Uterus (tissue), 4 donors: ENCODE measurements at places on chromosomes 7 and 10. TPM values are rescaled to one million over a fixed set of nuclear protein-coding genes. Genes with fewer than 3 reads are reported as not detected.

The AFAP1L2 gene
- total RNA-seq = 28.4 TPM

The FANK1 gene
- 6.7 TPM for total RNA-seq

The UNC5B gene
- total RNA-seq = 12.0 TPM

The MOGAT3 gene
- not detected for total RNA-seq

The CPA2 gene
- 1.2 TPM for total RNA-seq

The FRMPD2 gene
- total RNA-seq = 2.5 TPM

The ACTR3C gene
- total RNA-seq = 2.6 TPM

DNA sequence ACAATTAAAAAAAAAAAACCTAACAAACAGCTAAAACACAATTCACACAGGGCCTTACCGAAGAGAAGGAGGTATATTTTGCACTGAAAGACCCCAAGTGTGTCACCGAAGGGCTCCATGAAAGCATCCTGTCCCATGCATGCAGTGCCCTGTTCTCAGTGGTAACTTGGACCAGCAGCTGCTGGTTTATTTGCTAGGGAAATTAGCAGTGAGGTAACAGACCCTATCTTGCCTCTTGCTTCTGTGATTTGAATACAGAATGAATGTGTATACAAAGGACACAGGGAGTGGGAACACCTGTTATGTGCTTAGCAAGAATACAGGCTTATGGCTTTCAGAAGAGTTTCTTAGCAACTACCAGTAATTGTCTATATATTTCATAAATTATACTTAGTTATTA lies at the start of gene HEPACAM2:
HEPACAM2 (minus strand) TSS at position 160 of the 400 bp plus-strand sequence.
- H3K27me3 ChIP-seq = no peaks in the 10 kb centered on the region
- H3K36me3 ChIP-seq = no peaks in the 10 kb centered on the region
- no peaks in the 10 kb centered on the region for H3K4me1 ChIP-seq
- no peak within 1 kb of the TSS for H3K4me3 ChIP-seq
- no peak for DNase-seq

DNA sequence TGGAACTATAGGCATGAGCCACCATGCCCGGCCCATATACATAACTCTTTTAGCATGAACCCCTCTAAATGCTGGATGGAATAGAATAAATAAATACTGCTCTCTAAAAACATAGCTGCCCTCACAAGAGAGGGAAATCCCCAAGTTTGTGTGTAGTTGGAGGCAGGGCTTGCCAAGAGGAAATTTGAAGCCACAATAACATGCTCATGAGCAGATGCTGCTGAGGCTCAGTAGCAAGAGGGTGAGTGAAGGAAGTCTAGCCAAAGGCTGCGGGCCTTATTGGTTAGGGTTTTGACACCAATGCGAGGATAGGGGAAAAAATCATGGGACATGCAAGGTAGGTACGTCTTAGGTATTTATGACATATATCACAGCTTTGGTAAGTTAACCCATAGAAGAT lies 17.3 kb downstream of the TPK1 start:
- H3K4me3 ChIP-seq = no peak overlapping the region
- H3K27me3 ChIP-seq = no peaks in the 10 kb centered on the region
- no peak for DNase-seq
- H3K4me1 ChIP-seq = no peaks in the 10 kb centered on the region

DNA sequence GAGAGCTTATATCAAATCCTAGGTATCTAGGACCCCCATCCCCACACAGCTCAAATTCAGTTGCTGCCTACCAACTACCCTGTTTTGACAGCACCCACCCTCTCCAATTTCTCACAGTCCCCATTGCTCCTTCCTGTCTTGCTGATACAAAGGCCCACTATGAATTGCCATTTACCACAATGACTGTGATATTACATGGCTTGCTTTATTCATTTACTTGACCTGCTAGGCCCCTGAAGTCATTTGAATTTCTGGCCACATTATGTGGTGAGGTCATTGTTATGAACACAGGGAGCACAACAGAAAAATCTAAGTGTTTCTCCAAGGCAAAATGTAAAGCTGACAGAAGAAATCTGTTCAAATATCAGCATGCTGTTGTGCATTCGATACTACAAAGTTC lies 101.4 kb downstream of the PPP1R17 start:
- H3K36me3 ChIP-seq = no peaks in the 10 kb centered on the region
- no peak overlapping the region for H3K27ac ChIP-seq
- DNase-seq = no peak
- no peaks in the 10 kb centered on the region for H3K4me1 ChIP-seq

GRCh38 chr10:73552819-73553715 lies 38.1 kb downstream of the USP54 start:
- H3K4me3 ChIP-seq = no peak overlapping the region
- H3K27ac ChIP-seq = no peak overlapping the region
- H3K36me3 ChIP-seq = no peaks in the 10 kb centered on the region
- DNase-seq = no peak
- H3K27me3 ChIP-seq = no peaks in the 10 kb centered on the region

DNA sequence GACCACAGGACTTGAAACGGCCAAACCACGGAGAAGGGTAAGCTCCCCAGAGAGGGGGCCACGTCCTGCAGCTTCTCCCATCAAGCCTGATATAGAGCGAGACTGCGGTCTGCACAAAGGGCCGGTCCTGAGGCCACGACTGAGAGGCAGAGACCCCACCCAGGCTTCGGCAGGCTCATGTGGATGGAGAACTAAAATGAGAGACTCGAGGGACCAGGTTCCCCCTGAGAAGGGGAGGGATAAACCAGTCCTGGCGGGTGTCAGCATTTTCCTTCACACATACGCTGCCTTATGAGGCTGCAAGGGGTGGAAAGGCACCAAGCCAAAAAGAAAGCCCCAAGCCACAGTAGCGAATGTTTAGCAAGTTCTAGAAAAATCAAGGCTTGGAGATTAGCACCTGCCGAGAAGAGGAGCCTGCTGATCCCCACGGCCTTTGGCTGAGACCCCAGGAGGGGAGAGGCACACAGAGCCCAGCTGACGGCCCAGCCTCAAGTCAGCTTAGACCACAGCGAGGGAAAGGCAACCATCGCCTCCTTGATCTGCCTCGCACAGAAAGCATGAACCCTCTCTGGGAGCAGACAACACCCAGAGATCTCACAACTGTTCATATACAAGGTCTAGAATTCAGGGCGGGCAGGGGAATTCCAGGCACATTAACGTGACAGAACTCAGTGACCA lies 92.6 kb upstream of the RNF32 start:
- H3K36me3 ChIP-seq = no peaks in the 10 kb centered on the region
- H3K27ac ChIP-seq = no peak overlapping the region
- no peak overlapping the region for H3K4me3 ChIP-seq

- H3K27me3 ChIP-seq = no peaks in the 10 kb centered on the region
- H3K4me3 ChIP-seq = no peak overlapping the region
- H3K36me3 ChIP-seq = no peaks in the 10 kb centered on the region
- no peak for DNase-seq
- H3K27ac ChIP-seq = no peak overlapping the region
Measured at GRCh38 chr7:120441850-120442249, 168.9 kb downstream of the KCND2 start.

GRCh38 chr10:79595510-79595909 lies 15.2 kb upstream of the SFTPA1 start:
- H3K27ac ChIP-seq = no peak overlapping the region
- H3K4me1 ChIP-seq = no peaks in the 10 kb centered on the region
- no peak for DNase-seq
- H3K4me3 ChIP-seq = no peak overlapping the region

DNA sequence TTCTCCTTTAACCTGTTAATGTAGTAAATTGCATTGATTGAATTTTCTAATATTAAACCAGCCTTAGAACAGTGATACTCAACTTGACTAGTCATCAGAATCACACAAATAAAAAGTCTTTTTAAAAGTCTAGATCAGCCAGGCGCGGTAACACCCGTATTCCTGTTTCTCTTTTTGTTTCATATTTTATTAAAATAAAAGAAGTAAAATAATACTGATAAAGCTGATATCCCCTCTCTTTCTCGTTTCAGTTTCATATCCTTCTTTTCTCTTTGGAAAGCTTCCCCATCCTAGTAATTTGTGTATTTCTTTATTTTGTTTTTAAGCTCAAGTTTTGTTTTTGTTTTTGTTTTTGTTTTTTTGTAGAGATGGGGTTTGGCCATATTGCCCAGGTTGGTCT lies 9.3 kb downstream of the SMO start:
- H3K27ac ChIP-seq = no peak overlapping the region
- no peaks in the 10 kb centered on the region for H3K36me3 ChIP-seq
- no peak for DNase-seq
- H3K27me3 ChIP-seq = no peaks in the 10 kb centered on the region

- no peak overlapping the region for H3K4me3 ChIP-seq
- H3K4me1 ChIP-seq = no peaks in the 10 kb centered on the region
- no peaks in the 10 kb centered on the region for H3K27me3 ChIP-seq
- H3K27ac ChIP-seq = no peak overlapping the region
- no peak for DNase-seq
Measured at GRCh38 chr7:148174376-148174775, 416.2 kb upstream of the C7orf33 start.

DNA sequence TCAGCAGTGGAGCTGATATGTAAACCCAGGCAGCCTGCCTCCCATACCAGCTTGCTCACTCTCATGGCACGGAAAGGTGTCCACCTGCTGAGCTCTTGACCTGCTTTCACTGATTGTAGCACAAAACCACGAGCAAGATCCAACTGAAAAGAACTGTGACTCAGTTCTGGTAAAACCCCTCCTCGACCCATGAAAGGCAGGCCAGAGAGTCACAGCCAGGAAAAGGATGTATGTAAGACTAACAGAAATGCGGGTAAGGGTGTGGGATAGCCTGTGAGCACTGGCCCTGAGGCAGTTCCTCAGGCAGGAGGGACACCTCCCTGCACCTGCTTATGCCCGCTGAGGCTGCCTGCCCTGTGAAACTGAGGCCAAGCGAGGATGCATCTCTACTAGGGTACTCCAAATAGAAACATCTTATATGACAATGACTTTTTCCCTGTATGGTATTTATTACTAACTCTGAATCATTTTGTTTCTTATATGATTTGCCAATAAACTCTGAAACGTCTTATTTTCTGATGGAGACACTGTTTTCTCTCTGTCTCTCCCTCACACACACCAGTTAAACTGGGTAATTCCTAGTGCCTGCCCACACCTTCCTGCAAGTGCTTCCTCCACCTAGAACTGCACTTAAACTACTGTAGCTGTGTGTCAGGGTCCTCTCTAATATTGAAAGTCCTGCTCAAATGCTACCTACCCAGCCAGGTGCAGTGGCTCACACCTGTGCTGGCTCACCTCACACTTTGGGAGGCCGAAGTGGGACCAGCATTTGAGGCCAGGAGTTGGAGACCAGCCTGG lies 73.3 kb upstream of the GHITM start:
- no peaks in the 10 kb centered on the region for H3K36me3 ChIP-seq
- no peak overlapping the region for H3K27ac ChIP-seq
- no peaks in the 10 kb centered on the region for H3K27me3 ChIP-seq
- no peak overlapping the region for H3K4me3 ChIP-seq
- H3K4me1 ChIP-seq = no peaks in the 10 kb centered on the region
- DNase-seq = no peak

- H3K4me1 ChIP-seq = no peaks in the 10 kb centered on the region
- no peak overlapping the region for H3K27ac ChIP-seq
- H3K4me3 ChIP-seq = no peak overlapping the region
- H3K36me3 ChIP-seq = no peaks in the 10 kb centered on the region
- DNase-seq = no peak
- no peaks in the 10 kb centered on the region for H3K27me3 ChIP-seq
Measured at GRCh38 chr7:129989466-129989865, 36.7 kb upstream of the UBE2H start.

GRCh38 chr10:53598914-53599313 lies 826.3 kb upstream of the MBL2 start:
- H3K27ac ChIP-seq = no peak overlapping the region
- H3K4me3 ChIP-seq = no peak overlapping the region
- no peaks in the 10 kb centered on the region for H3K27me3 ChIP-seq
- no peaks in the 10 kb centered on the region for H3K4me1 ChIP-seq
- H3K36me3 ChIP-seq = no peaks in the 10 kb centered on the region

DNA sequence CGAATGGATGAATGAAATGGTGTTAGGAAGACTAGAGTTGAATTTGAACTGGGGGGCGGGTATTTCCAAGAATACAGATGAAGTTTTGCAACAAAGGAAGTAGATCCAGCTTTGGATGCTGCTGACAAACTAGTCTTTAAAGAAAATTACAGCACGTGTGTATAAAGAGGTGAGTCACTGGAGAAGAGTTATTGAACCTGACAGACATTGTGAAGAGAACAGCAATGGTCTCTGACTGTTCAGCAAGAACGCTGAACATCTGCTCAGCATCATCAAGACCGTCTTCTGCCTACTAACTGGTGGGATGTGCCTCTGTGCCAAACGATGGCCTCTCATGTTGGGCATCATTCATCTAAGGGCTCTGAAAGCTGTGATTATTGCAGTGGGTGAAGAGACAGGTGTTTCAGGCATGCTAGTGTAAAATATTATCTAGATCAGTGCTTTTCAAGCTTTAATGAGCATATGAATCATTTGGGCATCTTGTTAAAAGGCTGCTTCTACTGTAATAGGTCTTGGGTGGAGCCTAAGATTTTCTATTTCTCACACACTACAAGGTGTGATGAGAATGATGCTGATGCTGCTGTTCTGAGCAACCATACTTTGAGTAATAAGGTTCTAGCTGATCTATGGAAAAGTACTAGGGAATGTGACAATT lies 291.3 kb downstream of the PTEN start:
- DNase-seq = peak; percentile 63
- H3K36me3 ChIP-seq = no peaks in the 10 kb centered on the region
- no peaks in the 10 kb centered on the region for H3K27me3 ChIP-seq

GRCh38 chr7:154409703-154410311 lies 357.6 kb downstream of the DPP6 start:
- no peaks in the 10 kb centered on the region for H3K4me1 ChIP-seq
- H3K4me3 ChIP-seq = no peak overlapping the region
- H3K27me3 ChIP-seq = no peaks in the 10 kb centered on the region
- no peak overlapping the region for H3K27ac ChIP-seq
- no peak for DNase-seq
- H3K36me3 ChIP-seq = no peaks in the 10 kb centered on the region

DNA sequence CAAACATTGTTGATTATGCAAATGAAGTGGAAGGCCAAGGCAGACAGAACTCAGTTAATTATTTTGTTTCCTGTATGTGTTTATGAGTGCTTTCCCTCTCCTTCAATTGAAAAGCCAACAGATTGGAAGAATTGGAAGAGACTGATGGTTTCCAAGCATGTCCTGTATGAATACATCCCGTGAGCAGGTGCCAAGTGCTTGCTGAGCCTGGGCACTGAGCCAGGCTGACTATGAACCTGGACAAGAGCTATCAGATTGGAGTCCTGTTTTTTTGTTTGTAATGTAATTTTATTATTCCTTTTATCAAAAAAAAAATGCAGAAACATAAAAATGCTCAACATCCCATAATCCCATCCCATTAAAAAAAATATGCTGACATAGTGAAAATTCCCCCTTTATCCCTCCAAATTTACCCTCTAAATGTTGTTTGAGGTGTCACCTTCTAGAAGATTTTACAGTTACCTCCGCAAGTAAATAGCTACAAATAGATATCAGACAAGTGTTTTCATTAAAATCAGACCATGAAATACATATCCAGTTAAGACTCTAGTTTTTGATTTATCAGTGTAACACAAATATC lies 449.5 kb downstream of the GRID1 start:
- H3K27me3 ChIP-seq = no peaks in the 10 kb centered on the region
- H3K4me3 ChIP-seq = no peak overlapping the region
- no peaks in the 10 kb centered on the region for H3K36me3 ChIP-seq
- no peak for DNase-seq

- no peaks in the 10 kb centered on the region for H3K36me3 ChIP-seq
- H3K4me1 ChIP-seq = no peaks in the 10 kb centered on the region
- no peaks in the 10 kb centered on the region for H3K27me3 ChIP-seq
- no peak for DNase-seq
- no peak overlapping the region for H3K4me3 ChIP-seq
Measured at GRCh38 chr7:138433583-138434443, 26.2 kb upstream of the TRIM24 start.

GRCh38 chr7:29138588-29138987 lies 7.7 kb downstream of the CPVL start:
- no peaks in the 10 kb centered on the region for H3K4me1 ChIP-seq
- no peaks in the 10 kb centered on the region for H3K36me3 ChIP-seq
- H3K27ac ChIP-seq = no peak overlapping the region
